ENCODE measurements at places on chromosomes 11 and 22. TPM values are rescaled to one million over a fixed set of nuclear protein-coding genes. Genes with fewer than 3 reads are reported as not detected.

Gene UCP2
- 39.9 TPM for total RNA-seq

Gene NELL1
- 0.31 TPM for total RNA-seq

Gene AQP11
- 6.1 TPM for total RNA-seq

Gene CECR2
- total RNA-seq = 0.29 TPM

Gene MPEG1
- 30.8 TPM for total RNA-seq

Gene MMP10
- 0.16 TPM for total RNA-seq

Gene C11orf42
- total RNA-seq = not detected

Gene HTR3B
- total RNA-seq = not detected

Gene ALG12
- 28.7 TPM for total RNA-seq

Gene GAL
- 1.5 TPM for total RNA-seq

Gene ACRV1
- not detected for total RNA-seq

Gene CATSPER1
- not detected for total RNA-seq

Gene KCNE3
- total RNA-seq = 8.5 TPM

Gene SYCE3
- total RNA-seq = not detected

Gene PANX2
- not detected for total RNA-seq

Gene SMC1B
- total RNA-seq = not detected

Gene POU2AF1
- 5.4 TPM for total RNA-seq

Gene SCGB1C1
- not detected for total RNA-seq

Gene FXYD6
- total RNA-seq = 15.9 TPM

Gene MUC5AC
- total RNA-seq = not detected

Gene SPI1
- 4.9 TPM for total RNA-seq

All from mucosa of descending colon (tissue), 3 donors.